ENCODE measurements at places on chromosomes 2 and 18. TPM values are rescaled to one million over a fixed set of nuclear protein-coding genes. Genes with fewer than 3 reads are reported as not detected.
A peak's percentile ranks its signal among the peaks of the same experiment; 100 is the strongest.

KLHL41 gene
- total RNA-seq, result not detected

ACMSD gene
- total RNA-seq, result not detected

CMPK2 gene
- total RNA-seq, result 90.8 TPM

RGPD3 gene
- 0.31 TPM for total RNA-seq

CRYGB gene
- total RNA-seq, result not detected

WIPF1 gene
- 390 TPM for total RNA-seq

SIGLEC15 gene
- total RNA-seq, result not detected

SMAD4 gene
- 77.6 TPM for total RNA-seq

LRPPRC gene
- 94.7 TPM for total RNA-seq

RGPD4 gene
- not detected for total RNA-seq

AGBL5 gene
- total RNA-seq, result 13.9 TPM

HNRNPLL gene
- 46.5 TPM for total RNA-seq

FSHR gene
- total RNA-seq, result not detected

DNA sequence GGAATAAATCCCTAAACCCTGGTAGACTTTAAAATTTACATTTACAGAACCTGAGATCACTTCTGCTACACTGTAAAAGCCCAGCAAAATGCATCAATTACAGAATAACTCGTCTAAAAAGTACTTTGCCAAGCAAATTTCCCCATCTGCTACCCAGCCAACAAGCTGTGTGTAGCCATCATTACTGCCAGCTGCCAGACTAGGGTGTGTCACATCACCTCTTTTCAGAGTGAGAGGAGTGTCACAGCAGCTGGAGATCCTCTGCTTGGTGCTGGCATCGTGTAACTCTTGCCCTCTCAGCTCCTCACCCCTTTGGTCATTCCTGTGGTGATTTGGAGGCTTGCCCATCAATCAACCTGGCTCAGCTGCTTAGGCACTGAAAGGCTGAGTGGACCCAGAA, 340.4 kb upstream of the MMADHC start:
- H3K36me3 ChIP-seq, result no peaks in the 10 kb centered on the region
- H3K4me3 ChIP-seq, result no peak overlapping the region
- H3K27me3 ChIP-seq, result no peaks in the 10 kb centered on the region
- no peak overlapping the region for H3K27ac ChIP-seq
- DNase-seq, result no peak

DNA sequence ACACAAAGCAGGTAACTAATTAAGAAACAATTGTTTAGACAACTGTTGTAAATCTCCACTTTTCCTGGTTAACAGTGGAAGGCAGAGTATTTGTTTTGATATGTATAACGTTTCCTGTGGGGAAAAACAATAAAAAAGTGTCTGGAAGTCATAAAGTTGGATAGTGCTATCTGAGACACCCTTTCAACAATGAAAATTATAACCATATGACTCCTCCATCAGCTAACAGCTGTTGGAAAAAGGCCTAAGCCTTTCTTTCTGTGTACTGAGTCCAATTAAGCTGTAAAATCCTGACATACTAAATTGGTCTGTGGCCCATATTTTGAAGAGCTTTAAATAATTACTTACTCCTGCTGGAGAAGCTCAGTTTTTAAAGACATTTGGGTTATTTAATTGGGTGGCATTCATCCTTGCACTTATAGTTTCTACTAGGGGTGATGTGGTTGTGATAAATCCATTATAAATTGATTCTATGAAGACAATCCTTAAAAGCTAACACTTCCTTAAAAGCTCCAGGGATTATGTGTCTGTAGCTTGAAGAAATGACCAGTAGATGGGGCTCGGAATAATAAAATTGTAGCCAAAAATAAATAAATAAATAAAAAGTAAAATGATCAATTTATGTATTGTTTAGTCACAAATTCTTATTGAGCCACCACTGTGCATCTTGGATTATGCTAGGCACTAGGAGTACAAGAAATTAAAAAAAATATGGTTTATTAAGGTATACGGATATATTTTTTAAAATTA, 698.1 kb upstream of the NXPH2 start:
- no peaks in the 10 kb centered on the region for H3K36me3 ChIP-seq
- no peak for DNase-seq
- H3K4me1 ChIP-seq, result no peaks in the 10 kb centered on the region
- H3K4me3 ChIP-seq, result no peak overlapping the region
- no peaks in the 10 kb centered on the region for H3K27me3 ChIP-seq

- no peak overlapping the region for H3K4me3 ChIP-seq
- H3K36me3 ChIP-seq, result peaks cover 6% of the 10 kb centered on the region
- no peak overlapping the region for H3K27ac ChIP-seq
- DNase-seq, result no peak
Observed at GRCh38 chr2:190572246-190572645, 37.7 kb upstream of the NEMP2 start.

DNA sequence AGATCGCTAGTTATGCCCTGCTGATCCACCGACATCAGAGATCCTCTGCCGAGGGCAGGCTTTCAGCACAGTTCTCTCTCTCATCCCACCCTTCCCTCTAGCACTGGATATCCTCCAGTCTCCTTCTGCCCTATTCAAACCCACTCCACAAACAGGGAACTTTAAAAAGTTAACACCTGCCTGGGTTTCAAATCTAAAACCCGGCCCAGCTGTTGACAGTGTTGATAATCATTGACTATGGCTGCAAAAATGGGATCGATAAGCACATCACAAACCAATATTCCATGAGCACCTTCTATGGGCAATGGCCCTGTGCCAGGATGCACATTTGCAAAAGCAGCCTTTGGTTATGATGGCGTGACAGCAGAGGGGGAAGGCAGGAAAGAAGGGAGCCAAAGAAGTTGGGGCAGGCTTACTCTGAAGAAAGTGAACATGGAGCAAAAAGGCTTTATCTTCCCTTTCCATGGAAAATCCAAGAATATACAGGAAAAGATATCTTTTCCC, 482.3 kb upstream of the KLHL29 start:
- no peak overlapping the region for H3K27ac ChIP-seq
- no peak overlapping the region for H3K4me3 ChIP-seq
- no peaks in the 10 kb centered on the region for H3K27me3 ChIP-seq

- no peak overlapping the region for H3K27ac ChIP-seq
- no peaks in the 10 kb centered on the region for H3K4me1 ChIP-seq
- no peak for DNase-seq
Observed at GRCh38 chr2:19536136-19536535, 177.7 kb upstream of the OSR1 start.

DNA sequence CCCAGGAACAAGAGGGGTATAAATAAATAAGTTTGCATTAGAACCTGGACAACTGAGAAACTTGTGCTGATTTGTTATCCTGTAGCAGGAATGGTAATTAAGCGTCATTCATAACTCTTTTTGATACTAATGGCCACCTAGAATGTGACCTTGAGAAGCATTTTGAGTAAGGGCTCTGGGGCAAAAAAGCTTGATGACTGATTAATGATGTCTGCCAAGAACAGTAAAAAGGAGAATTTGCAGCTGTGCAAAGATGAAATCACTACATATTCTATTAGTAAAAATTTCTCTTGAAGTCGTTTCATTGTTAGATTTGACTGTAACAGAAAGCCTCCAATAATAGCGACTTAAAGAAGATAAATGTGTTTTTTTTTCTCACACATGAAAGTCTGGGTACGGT, 157.7 kb downstream of the PRKCE start:
- DNase-seq, result no peak
- H3K4me3 ChIP-seq, result no peak overlapping the region
- H3K36me3 ChIP-seq, result no peaks in the 10 kb centered on the region
- H3K27ac ChIP-seq, result no peak overlapping the region
- H3K4me1 ChIP-seq, result no peaks in the 10 kb centered on the region
- no peaks in the 10 kb centered on the region for H3K27me3 ChIP-seq

DNA sequence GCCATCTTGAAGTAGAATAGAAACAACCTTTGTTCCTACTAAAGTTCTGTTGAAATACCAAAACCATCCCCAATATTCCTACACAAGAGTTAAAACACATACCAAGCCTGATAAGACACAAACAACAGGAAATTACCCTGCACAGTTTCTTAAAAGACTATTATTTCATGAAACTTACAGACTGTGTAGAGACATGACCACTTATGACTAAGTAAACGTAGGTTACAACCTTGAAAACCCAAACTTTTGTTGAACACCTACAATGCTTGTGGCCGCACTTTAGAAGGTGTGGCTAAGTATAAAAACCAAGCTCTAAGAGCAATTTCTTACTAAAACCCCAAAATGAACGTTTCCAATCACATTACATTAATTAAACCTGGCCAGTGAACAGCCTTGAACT, 2.0 kb downstream of the SMAD2 start:
- H3K4me3 ChIP-seq, result peak overlapping the region; percentile 91
- peaks cover 60% of the 10 kb centered on the region for H3K4me1 ChIP-seq
- H3K36me3 ChIP-seq, result peaks cover 29% of the 10 kb centered on the region
- no peaks in the 10 kb centered on the region for H3K27me3 ChIP-seq
- H3K27ac ChIP-seq, result peak overlapping the region; percentile 90

GRCh38 chr2:86069091-86069685, 36.5 kb downstream of the POLR1A start:
- H3K27ac ChIP-seq, result peak overlapping the region; percentile 76
- H3K27me3 ChIP-seq, result no peaks in the 10 kb centered on the region
- peaks cover 50% of the 10 kb centered on the region for H3K4me1 ChIP-seq
- peaks cover 81% of the 10 kb centered on the region for H3K36me3 ChIP-seq

DNA sequence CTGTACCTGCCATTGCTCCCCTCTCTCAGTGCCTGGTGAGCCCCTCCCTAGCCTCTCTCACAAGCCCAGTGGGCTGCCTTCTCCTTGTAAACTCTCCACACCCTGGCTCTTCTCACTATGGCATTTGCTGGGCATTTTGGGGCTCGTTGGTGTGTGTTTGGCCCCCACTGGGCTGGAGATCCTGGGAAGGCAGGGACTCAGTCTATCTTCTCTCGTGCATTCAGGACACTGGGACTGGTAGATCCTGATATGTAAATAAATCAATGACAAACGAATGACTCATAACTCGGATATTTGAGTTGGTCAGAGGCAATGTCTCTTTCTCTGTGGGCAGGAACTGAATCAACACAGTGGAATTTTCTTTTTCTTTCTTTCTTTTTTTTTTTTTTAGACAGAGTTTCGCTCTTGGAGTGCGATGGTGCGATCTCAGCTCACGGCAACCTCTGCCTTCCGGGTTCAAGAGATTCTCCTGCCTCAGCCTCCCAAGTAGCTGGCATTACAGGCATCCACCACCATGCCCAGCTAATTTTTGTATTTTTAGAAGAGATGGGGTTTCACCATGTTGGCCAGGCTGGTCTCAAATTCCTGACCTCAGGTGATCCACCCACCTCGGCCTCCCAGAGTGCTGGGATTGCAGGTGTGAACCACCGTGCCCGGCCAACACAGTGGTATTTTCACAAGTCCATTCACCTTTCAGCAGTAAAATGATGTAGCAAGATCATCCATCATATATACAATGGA, 144.6 kb upstream of the SPRED2 start:
- H3K36me3 ChIP-seq, result no peaks in the 10 kb centered on the region
- H3K4me1 ChIP-seq, result no peaks in the 10 kb centered on the region
- no peak overlapping the region for H3K4me3 ChIP-seq
- no peak for DNase-seq
- peaks cover 26% of the 10 kb centered on the region for H3K27me3 ChIP-seq
- no peak overlapping the region for H3K27ac ChIP-seq

DNA sequence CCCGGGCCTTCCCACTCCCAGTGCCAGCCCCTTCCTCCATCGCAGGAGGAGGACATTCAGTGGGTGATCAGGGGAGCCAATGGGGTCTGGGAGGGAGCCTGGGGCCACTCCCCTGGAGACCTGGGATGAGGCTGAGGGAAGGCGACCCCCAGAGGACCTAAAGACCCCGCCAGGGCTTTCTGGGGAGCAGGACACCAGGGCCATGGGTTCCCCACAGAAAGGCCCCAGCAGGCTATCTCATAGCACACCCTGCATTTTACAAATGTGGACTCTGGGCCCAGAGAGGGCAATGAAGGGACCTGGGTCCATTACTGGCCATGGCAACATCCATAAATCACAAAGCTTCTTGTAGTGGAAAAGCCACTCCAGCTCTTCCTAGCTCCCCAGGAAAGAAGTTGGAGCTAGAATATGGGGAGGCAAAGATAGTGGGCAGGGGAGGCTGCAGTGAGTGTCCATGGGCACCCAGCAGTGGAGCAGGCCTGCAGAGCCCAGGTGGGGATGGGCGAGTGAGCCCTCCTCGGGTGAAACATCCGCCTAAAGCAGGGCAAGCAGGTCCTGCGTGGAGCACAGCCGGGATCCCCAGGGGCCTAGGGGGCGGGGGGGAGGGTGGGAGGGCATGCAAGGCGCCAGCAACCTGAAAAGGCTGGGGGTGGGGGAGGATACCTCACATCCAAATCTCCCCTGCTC, 13.8 kb downstream of the CYP26B1 start:
- H3K4me3 ChIP-seq, result no peak overlapping the region
- no peaks in the 10 kb centered on the region for H3K27me3 ChIP-seq
- no peak for DNase-seq
- no peaks in the 10 kb centered on the region for H3K4me1 ChIP-seq
- no peaks in the 10 kb centered on the region for H3K36me3 ChIP-seq

- H3K4me3 ChIP-seq, result no peak overlapping the region
- DNase-seq, result no peak
- H3K4me1 ChIP-seq, result no peaks in the 10 kb centered on the region
- H3K27ac ChIP-seq, result no peak overlapping the region
Observed at GRCh38 chr2:58481670-58482069, 240.5 kb upstream of the FANCL start.

DNA sequence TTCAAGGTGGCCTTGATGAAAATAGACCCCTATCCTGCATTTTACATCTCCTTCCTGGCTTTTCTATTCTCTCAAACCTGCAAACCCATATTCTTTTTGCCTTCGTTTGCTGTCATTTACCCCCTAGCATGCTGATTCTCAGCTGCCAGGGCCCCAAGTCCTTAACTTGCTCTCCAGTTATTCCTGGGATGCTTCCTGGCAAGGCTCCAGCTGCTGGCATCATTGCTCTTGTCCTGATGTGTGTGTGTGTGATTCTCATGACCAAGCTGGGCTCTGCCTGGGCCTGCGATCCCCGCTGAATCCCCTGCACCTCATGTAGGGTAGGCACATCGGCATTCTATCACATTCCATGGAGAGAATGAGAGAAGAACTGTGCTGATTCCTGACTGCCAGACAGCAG, 11.9 kb downstream of the NPAS2 start:
- H3K27ac ChIP-seq, result no peak overlapping the region
- H3K36me3 ChIP-seq, result no peaks in the 10 kb centered on the region
- no peak for DNase-seq
- H3K4me1 ChIP-seq, result no peaks in the 10 kb centered on the region

DNA sequence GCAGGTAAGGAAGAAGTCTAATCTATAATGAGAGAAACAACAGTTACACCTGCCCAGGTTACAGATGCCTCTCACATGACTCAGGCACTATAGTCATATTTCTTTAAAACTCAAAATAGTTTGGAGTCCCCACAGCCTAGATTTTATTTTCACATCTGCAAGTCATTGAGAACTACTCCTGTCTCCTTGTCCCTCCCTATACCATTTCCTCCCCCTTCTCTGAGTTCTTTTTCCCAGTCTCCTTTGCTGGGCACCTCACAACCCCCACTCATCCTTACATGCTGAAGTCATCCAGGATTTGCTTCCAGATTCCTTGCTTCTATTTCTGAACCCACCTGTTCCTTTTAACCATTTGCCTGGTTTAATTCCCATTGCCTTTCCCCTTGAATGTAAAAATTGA, 73.1 kb upstream of the KCNE4 start:
- no peak overlapping the region for H3K4me3 ChIP-seq
- peaks cover 13% of the 10 kb centered on the region for H3K4me1 ChIP-seq
- no peaks in the 10 kb centered on the region for H3K36me3 ChIP-seq
- H3K27me3 ChIP-seq, result peaks cover 12% of the 10 kb centered on the region

Measured in activated CD8-positive, alpha-beta T cell treated with anti-CD3 and anti-CD28 coated beads, Interleukin-2, amount 10 ng/mL, durations not matched to agents 7 days and 5 days (primary cell).